PC-3 (cell line): ENCODE measurements at places on chromosomes 6 and 20. TPM values are rescaled to one million over a fixed set of nuclear protein-coding genes. Genes with fewer than 3 reads are reported as not detected.

- DNase-seq, result no peak
- H3K27me3 ChIP-seq, result peaks cover 11% of the 10 kb centered on the region
These were observed 91.0 kb upstream of the SLC24A3 start for GRCh38 chr20:19121463-19121862.

DNA sequence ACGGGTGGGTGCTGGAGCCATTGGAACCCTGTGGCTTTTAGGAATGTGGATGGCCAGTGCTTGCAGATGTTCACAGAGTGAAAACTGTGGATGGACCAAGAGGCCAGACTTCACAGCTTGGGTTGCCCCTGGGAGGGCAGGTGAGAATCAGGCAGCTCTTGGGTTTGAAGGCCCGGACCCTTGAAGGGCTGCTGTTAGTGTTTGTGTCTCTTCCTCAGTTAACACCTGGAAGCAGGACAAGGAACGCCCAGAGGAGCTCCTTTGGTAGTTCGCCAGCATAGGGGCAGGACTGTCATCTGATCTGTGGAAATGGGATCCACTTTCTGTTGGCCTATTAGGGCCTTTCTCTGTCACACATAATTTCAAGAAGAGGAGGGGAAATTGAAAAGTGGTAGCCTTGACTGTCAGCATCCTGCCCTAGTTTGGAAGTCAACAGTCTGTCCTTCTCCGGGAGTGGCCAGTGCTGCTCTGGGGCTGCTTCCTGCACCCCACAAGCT, 43.6 kb downstream of the RIOK1 start:
- H3K4me1 ChIP-seq, result no peaks in the 10 kb centered on the region
- no peaks in the 10 kb centered on the region for H3K36me3 ChIP-seq
- no peak overlapping the region for H3K4me3 ChIP-seq
- H3K27me3 ChIP-seq, result no peaks in the 10 kb centered on the region

GRCh38 chr6:158832026-158832425, 12.9 kb upstream of the EZR start:
- H3K4me1 ChIP-seq, result no peaks in the 10 kb centered on the region
- no peak overlapping the region for H3K27ac ChIP-seq
- H3K36me3 ChIP-seq, result no peaks in the 10 kb centered on the region
- no peaks in the 10 kb centered on the region for H3K27me3 ChIP-seq

GRCh38 chr6:135329851-135330803, 149.0 kb downstream of the MYB start:
- no peak overlapping the region for H3K4me3 ChIP-seq
- H3K27me3 ChIP-seq, result no peaks in the 10 kb centered on the region
- H3K36me3 ChIP-seq, result no peaks in the 10 kb centered on the region
- no peak overlapping the region for H3K27ac ChIP-seq
- H3K4me1 ChIP-seq, result no peaks in the 10 kb centered on the region

GRCh38 chr6:167764215-167764614, 62.5 kb upstream of the AFDN start:
- no peak for DNase-seq
- H3K4me3 ChIP-seq, result no peak overlapping the region
- H3K4me1 ChIP-seq, result no peaks in the 10 kb centered on the region
- H3K36me3 ChIP-seq, result no peaks in the 10 kb centered on the region

- H3K36me3 ChIP-seq, result peaks cover 12% of the 10 kb centered on the region
- no peaks in the 10 kb centered on the region for H3K4me1 ChIP-seq
- H3K27me3 ChIP-seq, result no peaks in the 10 kb centered on the region
- no peak for DNase-seq
- H3K4me3 ChIP-seq, result no peak overlapping the region
- no peak overlapping the region for H3K27ac ChIP-seq
These were observed 47.9 kb downstream of the CD2AP start for GRCh38 chr6:47525330-47526057.

GRCh38 chr6:160926281-160927276, 65.0 kb upstream of the MAP3K4 start:
- peaks cover 4% of the 10 kb centered on the region for H3K4me1 ChIP-seq
- no peak for DNase-seq
- no peaks in the 10 kb centered on the region for H3K27me3 ChIP-seq
- H3K4me3 ChIP-seq, result no peak overlapping the region
- no peak overlapping the region for H3K27ac ChIP-seq

DNA sequence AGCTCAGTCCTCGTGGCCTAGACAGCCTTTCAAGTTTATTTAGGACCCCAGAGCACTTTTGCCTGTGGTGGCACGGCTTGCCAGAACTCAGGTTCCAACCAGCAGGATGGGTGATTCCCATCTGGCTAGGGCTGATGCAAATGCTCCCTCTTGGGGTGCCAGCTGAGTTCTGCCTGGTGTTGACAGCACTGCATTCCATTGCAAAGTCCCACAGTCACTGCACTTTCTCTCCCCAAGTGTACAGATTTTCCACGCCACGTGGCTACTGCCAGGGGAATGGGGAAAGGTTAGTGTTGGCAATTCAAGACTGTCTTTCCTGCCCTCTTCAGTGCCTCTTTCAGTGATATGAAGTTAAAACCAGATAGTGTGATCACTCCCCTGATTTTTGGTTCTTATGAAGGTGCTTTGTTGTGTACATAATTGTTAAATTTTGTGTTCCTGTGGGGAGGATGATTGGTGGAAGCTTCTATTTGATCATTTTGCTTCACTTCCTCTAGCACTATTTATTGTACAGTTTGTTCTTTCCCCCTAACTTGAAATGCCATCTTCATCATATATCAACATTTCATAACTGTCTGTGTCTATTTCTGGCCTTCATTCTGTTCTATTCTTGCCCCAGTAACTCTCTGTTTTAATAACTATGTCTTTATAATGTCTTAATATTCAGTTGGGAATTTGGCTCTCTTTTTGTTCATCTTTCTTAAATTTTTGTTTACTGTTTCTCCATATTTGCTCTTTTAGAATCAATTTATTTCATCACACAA, 86.2 kb downstream of the CFAP61 start:
- no peak overlapping the region for H3K27ac ChIP-seq
- peaks cover 40% of the 10 kb centered on the region for H3K27me3 ChIP-seq
- no peak for DNase-seq
- H3K4me1 ChIP-seq, result no peaks in the 10 kb centered on the region
- no peak overlapping the region for H3K4me3 ChIP-seq

GRCh38 chr6:154909311-154909710, 85.8 kb upstream of the TIAM2 start:
- H3K4me3 ChIP-seq, result no peak overlapping the region
- no peak overlapping the region for H3K27ac ChIP-seq
- H3K27me3 ChIP-seq, result no peaks in the 10 kb centered on the region

DNA sequence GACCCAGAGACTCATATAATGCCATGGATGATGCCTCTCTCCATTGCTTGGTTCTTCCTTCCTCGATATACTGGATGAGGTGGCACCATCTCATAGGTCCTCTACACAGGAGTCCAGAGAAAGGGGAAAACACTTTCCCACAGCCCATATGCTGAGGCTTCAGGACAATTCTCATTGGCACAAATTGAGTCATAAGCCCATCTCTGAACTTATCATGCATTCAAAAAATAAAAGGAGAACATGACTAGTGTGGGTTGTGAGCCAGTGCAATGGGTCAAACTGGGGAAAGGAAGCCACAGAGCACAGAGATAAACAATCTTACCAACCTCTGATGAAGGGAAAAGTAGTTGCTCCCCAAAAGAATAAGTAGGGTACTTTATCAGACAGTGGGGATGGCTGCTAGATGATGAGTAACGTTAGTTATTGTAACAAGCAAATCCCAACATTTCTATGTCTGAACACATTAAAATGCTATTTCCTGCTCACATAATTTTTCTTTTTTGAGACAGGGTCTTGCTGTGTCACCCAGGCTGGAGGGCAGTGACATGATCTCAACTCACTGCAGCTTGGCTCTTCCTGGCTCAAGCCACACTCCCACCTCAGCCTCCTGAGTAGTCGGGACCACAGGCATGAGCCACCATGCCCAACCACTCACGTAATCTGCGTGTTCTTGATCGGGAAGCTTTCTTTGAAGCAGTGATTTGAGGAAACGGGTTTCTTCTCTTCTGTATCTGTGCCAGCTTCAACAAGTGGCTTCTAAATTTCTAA, 27.0 kb downstream of the SOD2 start:
- no peaks in the 10 kb centered on the region for H3K4me1 ChIP-seq
- H3K36me3 ChIP-seq, result no peaks in the 10 kb centered on the region
- no peaks in the 10 kb centered on the region for H3K27me3 ChIP-seq
- no peak overlapping the region for H3K27ac ChIP-seq
- no peak overlapping the region for H3K4me3 ChIP-seq
- DNase-seq, result no peak

DNA sequence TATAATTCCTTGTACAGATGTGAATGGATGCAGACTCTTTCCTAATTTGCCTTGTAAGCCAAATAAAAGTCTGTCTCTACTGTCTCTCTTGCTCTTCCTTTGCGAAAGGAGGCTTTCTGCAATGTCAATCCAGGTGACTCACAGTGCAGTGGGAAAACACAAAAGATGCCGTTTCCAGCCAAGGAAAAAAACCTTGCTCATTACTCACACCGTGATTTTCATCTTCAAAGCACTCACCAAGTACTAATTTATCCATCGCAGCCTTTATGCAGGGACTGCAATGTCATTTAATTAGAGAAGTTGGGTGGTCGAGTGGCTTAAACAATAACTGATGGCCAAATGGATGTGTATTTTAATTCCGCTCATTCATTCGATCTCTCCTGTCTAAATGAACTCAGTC, 23.8 kb downstream of the SAYSD1 start:
- H3K27me3 ChIP-seq, result peaks cover 76% of the 10 kb centered on the region
- no peaks in the 10 kb centered on the region for H3K36me3 ChIP-seq
- no peak overlapping the region for H3K27ac ChIP-seq
- H3K4me3 ChIP-seq, result no peak overlapping the region
- peak; percentile 42 for DNase-seq

DNA sequence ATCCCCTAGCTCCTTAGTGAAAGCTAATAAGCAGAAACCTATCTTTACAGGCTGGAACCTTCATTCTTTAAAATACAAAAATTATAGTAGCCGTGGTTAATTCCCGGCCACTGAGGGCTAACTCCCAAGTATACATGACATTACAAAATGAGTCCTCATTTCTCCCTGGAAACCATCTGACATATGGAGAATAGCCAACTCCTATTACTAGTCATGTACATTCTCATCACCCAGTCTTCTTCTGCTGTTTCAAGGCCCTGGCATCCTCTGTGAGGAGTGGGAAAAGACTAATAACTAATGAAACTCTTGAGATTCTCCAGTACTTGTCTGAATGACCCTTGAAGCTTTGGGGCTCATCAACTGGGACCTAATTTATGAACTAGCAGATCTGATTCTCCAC, 30.2 kb downstream of the CSNK2A1 start:
- H3K27ac ChIP-seq, result no peak overlapping the region
- H3K4me3 ChIP-seq, result no peak overlapping the region
- no peaks in the 10 kb centered on the region for H3K27me3 ChIP-seq
- H3K36me3 ChIP-seq, result peaks cover 14% of the 10 kb centered on the region; the same call in 1 of the 2 replicates
- DNase-seq, result no peak

DNA sequence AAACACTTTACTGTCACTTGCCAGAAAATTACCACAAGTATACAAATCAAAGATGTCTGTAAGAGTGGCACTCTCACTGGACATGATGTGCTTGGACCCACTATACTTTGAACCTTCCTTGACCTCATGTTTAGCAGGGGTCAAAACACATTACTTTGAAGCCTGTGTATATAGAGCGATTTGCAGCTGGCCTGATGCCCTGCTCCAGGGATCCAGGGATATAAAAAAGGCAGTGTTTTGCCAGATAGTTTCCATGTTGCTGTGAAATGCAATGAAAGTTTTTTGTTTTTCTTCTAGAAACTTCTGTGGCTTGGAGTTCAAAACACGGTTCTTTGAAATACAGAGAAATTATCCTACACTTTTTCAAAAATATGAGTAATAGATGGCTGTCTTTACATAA, 165.7 kb downstream of the FOXC1 start:
- no peaks in the 10 kb centered on the region for H3K36me3 ChIP-seq
- DNase-seq, result no peak
- no peak overlapping the region for H3K4me3 ChIP-seq
- peaks cover 20% of the 10 kb centered on the region for H3K4me1 ChIP-seq
- no peaks in the 10 kb centered on the region for H3K27me3 ChIP-seq

GRCh38 chr6:168289571-168289962, 30.0 kb downstream of the DACT2 start:
- H3K27ac ChIP-seq, result no peak overlapping the region
- no peaks in the 10 kb centered on the region for H3K4me1 ChIP-seq
- no peaks in the 10 kb centered on the region for H3K36me3 ChIP-seq
- peaks cover 45% of the 10 kb centered on the region for H3K27me3 ChIP-seq
- H3K4me3 ChIP-seq, result no peak overlapping the region

DNA sequence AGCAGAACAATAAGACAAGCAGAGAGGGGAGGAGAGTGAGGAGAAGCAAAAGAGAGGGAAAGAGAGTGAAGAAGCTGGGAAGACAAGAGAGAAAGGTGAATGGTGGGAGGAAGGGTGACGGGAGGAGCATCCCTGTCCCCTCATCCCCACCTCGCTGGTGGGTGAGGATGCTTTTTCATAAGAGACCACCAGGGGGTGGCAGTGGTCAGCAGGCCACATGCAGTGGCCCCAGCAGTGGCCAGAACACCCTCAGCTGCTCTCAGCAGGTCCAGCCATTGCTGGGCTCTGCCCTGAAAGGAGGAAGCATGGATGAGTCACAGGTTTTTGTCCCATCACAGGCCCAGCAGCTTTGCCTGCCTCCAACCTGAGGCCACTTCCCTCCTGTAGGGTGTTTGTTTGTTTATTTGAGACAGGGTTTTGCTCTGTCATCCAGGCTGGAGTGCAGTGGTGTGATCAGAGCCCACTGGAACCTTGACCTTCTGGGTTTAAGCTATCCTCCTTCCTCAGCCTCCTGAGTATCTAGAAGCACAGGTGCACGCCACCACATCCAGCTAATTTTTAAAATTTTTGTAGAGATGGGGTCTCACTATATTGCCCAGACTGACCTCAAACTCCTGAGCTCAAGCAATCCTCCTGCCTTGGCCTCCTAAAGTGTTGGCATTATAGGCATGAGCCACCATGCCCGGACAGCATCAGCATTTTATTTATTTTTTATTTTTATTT, 24.0 kb downstream of the FGD2 start:
- H3K4me1 ChIP-seq, result peaks cover 23% of the 10 kb centered on the region
- no peaks in the 10 kb centered on the region for H3K27me3 ChIP-seq
- H3K4me3 ChIP-seq, result no peak overlapping the region
- peak overlapping the region; percentile 56 for H3K27ac ChIP-seq
- DNase-seq, result peak; percentile 91

DNA sequence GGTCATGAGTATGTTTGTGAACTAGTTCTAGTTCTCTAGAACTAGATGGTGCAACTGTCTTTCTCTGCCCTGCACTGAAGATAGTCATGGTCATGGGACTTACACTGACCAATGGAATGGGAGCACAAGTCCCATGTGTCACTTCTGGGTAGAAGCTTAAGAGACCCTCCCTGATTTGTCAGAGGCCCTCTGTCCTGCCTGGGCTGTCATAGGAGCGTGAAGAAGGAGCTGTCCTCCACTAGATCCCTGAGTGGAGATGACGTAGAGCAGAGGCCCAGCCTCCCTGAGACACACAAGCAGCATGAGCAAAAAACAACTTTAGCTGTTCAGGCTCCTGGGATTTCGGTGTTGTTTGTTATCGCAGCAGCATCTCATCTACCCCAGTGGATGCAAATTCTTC, 514.5 kb downstream of the PREX1 start:
- H3K36me3 ChIP-seq, result no peaks in the 10 kb centered on the region
- no peaks in the 10 kb centered on the region for H3K4me1 ChIP-seq
- H3K4me3 ChIP-seq, result no peak overlapping the region
- no peak for DNase-seq
- no peak overlapping the region for H3K27ac ChIP-seq

- peak; percentile 5 for DNase-seq
- H3K4me3 ChIP-seq, result no peak overlapping the region
- peaks cover 37% of the 10 kb centered on the region for H3K4me1 ChIP-seq
- no peaks in the 10 kb centered on the region for H3K27me3 ChIP-seq
These were observed 84.4 kb downstream of the GMPR start for GRCh38 chr6:16322666-16323312.

The SIRPB2 gene
- total RNA-seq, result 0.52 and 2.1 TPM in 2 replicates

The SRSF12 gene
- not detected in 2 replicates for total RNA-seq

The SRMS gene
- 0.22 and 0.63 TPM in 2 replicates for total RNA-seq

The BPIFB2 gene
- total RNA-seq, result not detected in 2 replicates

The SLCO4A1 gene
- 161 and 162 TPM in 2 replicates for total RNA-seq

The NRN1 gene
- not detected in 2 replicates for total RNA-seq

The FAM83B gene
- total RNA-seq, result 0.07 and 0.29 TPM in 2 replicates
